ENCODE measurements at places on chromosomes 12 and 14.

- no peak for DNase-seq
Measured at GRCh38 chr12:24049728-24050127, 100.3 kb upstream of the SOX5 start.

DNA sequence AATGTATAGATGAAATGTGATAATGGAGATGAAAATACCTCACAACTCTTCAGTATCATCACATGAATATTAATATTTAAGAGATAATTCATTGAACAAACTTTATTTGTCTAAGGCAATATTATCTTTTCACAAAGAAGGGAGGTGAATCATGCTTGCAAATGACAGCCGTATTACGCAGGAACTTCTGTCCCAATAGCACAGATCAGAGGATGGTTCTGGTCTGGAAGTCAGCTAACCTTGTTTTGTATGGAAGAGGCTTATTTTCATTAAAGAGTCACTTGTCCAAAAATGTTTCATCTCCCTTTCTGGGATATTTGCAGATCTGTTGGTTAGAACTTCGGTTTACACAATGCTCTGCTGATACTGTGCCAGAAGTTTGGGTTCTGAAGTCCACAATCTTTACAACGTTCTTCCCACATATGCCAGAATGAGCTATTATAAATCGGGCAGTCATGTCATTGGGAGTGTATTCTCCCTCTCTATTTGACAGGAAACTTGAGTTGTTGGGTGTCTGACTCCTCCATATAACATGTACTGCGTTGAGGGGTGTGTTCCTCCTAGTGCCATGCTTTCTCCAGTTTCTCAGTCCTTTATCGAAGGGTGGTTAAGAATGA, 29.8 kb downstream of the YY1 start:
- no peak for DNase-seq

- DNase-seq: no peak
Measured at GRCh38 chr14:40093800-40094199, 661.6 kb upstream of the FBXO33 start.

DNA sequence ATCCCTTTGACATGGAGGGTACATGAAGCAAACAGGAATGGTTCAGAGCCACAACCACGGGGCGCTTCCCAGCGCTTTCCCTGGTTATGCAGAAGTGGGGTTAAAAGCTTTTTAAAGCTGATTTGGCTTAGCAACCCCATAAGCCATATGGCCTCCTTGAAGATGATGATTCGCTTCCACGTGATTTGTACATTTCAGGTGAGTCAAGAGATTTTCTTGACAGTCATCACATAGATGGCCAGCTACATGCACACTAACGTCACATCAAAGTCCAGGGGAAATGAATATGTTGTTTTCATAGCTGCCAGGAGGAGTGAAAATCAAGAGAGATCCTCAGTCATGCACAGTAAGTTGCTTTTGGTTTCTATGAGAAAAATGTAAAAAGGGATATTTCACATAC, 309.7 kb downstream of the TMEM132D start:
- DNase-seq: no peak

DNA sequence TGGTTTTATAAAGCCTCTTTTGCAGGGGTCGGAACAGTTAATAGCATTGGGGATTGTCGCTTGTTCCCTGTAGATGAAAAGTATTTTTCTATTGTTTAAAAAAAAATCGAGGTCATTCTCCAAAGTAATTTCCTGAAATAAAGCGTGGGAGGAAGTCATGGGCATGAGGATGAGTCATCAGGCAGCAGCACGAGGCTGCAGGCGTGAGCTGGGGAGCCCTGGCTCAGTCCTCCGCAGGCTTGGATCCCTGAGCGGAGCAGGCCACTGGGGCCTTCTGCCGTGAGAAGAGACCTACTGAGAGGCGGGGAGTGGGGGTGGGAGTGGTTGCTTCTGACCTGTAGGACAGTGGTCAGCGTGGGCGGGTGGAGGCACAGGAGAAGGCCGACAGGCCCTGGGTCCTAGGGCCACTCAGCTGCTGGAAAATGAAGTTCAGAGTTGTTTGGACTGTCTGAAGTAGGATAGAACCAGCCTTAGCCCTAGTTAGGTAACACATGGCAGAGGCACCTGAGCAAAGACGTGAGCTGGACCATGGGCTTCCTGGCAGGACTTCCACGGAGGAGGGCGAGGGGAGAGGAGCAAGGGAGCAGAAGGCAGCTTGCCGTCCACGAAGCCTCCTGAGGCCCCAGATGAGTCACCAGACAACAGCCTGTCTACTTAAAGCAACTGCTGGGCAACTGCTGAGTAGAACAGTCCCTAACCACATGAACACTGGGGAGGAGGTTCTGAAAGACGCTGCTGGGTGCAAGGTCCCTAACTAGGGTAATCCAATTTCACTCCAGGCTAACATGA, 21.1 kb upstream of the LGALS3 start:
- DNase-seq: no peak

GRCh38 chr14:68137704-68138619, 318.4 kb downstream of the RAD51B start:
- DNase-seq: no peak

GRCh38 chr14:43539210-43539609, 967.9 kb downstream of the FSCB start:
- DNase-seq: no peak

- DNase-seq: no peak
Measured at GRCh38 chr12:109157986-109158385, 41.6 kb downstream of the ACACB start.

GRCh38 chr12:123092866-123093265, 58.0 kb downstream of the PITPNM2 start:
- DNase-seq: no peak

- DNase-seq: no peak
Measured at GRCh38 chr12:3161861-3162260, 84.7 kb downstream of the TSPAN9 start.

DNA sequence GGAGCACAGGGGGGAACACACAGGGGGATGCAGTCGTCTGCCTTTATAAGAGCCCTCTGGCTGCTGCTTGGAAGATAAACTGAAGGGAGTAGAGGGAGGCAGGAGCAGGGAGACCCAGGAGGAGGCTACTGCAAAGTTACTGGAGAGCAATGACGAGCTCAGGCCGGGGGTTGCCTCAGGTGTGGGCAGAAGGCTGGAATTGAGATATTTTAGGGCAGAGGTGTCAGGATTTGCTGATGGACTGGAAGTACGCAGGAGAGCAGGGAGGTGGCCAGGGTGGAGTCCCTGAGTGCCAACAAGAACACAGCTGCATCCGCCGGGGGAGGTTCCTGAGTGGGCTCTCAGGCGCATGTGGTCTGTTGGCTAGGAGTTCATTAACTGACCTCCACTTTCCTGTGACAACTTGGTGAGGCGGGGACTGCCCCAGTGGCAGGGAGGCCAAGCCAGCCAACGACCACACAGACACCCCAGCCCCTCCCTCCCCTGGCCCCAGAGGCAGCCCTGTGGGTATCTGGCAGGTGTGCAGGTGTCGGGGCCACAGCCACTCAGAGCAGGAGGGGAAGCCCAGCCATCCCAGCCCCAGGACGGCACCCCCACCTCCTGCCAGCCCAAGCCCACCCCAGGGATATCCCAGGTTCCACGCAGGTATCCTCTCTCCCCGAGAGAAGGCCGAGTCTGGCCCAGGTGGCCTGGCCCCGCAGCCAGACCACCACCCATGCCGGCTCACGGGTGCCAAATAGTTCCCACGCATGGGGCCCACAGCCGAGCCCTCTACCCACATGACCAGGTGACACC, 85.4 kb downstream of the NCOR2 start:
- DNase-seq: no peak

DNA sequence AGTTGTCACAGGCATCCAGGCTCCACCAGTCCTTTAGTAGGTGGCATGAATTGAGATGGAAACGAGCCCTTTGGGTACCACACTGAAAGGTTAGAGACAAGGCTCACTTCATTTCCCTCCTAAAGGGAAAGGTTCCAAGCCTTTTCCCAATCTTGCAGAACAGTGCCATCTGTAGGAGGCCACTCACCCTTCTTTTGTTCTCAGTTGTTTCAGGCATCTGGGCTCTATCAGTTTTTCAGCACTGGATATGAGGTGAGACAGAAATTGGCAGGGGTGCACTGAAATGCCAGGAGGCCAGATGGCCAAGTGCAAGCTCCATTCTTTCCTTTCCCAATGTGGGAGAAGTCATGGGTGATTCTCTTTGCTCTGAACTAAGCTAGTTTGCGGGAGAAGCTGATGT, 15.2 kb downstream of the FBXO33 start:
- DNase-seq: no peak

GRCh38 chr14:25215607-25216006, 165.7 kb upstream of the STXBP6 start:
- no peak for DNase-seq

DNA sequence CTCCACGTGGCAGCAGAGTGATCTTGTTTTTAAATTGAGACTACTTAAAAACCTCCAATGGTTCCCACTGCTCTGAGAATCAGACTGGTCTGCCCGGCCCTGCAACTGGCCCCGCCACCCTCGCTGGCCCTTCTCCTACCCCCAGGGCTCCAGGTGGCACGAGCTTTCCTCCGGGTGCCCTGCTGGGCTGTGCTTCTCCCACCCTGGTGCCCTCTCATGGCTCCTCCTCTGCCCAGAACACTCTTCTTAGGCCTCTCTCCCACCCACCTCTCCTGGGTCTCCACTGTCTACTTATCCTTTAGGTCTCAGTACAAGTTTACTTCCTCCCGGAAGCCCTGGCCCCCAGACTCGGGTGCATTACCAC, 26.5 kb downstream of the CCDC92 start:
- DNase-seq: no peak

DNA sequence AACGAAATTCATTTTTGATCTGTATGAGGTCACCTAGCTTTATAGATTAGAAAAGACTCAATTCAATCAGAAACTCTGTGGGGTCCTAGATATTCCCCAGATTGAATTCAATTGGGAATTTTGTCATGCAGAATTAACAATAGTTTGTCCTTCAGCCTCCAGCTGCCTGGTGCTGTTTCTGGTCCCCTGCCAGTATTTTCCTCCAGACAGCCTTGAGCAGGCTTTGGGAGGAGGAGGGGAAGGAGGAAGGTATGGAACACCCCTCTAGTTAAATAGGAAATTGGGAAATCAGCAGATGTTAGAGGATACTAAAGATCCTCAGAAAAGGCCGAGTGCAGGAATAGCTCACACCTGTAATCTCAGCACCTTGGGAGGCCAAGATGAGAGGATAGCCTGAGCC, 10.6 kb downstream of the GRIP1 start:
- no peak for DNase-seq

DNA sequence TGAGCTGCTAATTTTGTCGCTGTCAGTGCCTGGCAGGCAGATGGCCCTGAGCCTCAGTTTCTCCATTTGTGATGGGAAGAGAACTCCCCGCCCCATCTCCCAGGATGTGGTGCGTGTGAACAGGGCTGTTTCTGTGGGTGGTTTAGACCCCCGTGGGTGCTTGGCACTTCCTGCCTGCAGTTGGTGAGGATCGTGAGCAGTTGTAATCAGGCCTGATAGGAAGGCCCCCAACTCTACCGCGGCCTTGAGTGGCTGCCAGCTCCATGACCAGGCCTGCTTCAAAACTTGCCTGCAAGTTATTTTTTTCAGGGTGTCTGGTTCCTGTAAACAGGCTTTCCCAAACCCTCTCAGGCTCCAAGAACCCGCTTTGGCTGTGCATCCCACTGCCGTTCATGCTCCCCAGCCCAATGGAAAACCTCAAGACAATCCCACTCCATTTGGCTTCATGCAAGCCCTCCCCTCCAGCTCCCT, 138.4 kb downstream of the ZFP36L1 start:
- no peak for DNase-seq
